Activated CD4-positive, CD25-positive, alpha-beta regulatory T cell (primary cell): ENCODE measurements at places on chromosomes 7 and 10.

DNA sequence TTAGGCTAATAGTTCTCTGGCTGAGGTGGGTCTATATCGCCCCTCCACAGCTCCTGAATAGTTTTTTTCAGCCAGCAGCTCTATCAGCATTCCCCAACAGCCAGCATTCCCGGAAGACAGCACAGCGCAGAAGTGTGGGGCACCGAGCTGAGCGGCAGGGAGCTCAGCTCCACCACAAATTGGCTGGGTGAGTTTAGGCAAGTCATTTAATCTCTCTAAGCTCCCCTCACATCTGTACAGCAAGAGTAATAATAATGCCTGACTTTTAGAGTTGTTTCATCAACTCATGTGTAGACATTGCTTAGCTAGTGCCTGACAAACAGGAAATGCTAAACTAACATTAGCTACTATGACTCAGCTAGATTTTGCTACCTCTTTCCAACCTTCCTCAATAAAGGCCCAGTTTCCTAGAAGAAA lies 247.9 kb upstream of the PTN start:
- no peak for DNase-seq

DNA sequence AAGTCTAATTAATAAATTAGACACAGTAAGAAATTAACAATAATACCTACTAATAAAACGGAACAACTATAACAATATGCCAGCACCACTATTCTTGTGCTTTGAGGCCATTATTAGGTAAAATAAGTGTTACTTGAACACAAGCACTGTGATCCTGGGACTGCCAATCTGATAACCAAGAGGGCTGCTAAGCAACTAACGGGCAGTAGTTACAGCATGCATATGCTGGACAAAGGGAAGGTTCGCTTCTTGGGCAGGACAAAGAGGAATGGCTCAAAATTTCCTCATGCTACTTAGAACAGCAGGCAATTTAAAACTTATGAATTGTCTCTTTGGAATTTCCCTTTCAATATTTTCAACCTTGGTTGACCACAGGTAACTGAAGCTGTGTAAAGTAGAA lies 718.6 kb downstream of the SORCS3 start:
- DNase-seq, result no peak

DNA sequence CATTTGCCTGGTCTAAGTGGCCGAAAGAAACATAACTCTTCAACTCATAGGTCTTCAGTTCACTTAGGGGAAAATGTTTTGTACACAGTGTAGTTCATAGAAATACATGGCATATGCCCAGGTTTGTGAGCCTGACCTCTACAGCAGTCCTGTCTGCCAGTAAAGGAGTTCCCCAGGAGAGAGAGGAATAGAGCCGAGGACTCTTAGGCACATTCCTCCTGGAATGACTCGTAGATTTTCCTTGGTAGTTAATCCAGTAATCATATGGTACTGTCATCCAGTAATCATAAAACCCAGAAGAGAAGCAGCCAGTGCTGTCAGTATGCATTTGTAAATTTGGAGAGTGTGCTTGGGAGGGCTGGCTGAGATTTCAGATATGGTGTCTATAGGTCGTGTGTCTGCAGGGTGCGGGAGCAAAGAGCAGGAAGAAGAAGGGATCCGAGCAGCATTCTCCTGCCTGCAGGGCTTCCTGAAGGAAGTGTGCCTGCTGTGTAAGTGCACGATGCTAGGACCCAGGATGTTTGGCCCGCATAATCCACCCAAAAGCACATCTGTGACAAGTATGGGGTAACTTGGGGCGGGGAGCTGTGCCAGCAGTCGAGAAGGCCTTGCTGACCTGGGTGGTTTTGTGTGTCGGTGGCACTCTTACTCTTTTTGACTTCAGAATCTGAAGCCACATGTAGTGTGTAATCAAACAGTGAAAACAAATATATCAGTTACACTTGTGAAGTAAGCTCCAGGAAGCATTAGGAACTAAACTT lies 13.9 kb downstream of the EIF4H start:
- DNase-seq, result no peak

- no peak for DNase-seq
These were observed 157.1 kb downstream of the PIP4K2A start for GRCh38 chr10:22557321-22557720.

DNA sequence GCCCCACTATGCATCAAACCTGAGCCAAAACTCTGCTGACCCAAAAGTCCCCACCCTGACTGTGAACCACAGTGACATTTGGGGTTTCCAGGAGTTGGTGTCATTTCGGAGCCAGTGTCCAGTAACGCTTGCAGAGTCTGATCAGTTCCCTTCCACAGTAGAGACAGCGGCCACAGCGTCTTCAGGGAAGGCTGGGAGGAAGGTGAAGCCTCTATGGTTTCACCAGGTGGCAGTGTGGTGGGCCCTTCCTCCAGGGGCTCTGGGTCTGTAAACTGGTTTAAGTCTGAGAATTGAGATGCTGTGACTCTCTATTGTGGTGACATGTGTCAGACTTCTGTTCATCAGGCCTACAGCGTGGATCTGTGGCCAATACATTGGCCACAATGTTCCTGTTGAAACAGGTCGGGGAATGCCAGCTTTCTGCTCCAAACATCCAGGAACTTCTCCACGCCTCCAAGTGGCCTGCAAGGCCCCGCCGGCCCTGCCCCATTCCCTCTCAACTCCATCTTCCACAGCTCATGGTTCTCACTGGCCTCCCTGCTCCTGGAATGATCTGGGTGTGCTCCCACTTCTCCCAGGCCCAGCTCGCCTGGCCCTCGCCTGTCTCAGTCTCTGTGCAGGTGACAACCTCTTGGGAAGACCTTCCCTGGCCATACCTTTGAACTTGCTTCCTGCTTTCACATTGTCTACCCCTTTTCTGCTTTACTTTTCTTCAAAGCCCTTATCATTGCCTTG lies 124.5 kb upstream of the FAM20C start:
- DNase-seq, result no peak

GRCh38 chr7:106817098-106817497 lies 48.0 kb upstream of the PIK3CG start:
- no peak for DNase-seq

GRCh38 chr10:22690158-22690557 lies 24.2 kb downstream of the PIP4K2A start:
- no peak for DNase-seq

GRCh38 chr7:80445351-80445750 lies 66.5 kb downstream of the GNAT3 start:
- no peak for DNase-seq

- DNase-seq, result no peak
These were observed 255.1 kb upstream of the PPP2R2D start for GRCh38 chr10:131645756-131646155.

DNA sequence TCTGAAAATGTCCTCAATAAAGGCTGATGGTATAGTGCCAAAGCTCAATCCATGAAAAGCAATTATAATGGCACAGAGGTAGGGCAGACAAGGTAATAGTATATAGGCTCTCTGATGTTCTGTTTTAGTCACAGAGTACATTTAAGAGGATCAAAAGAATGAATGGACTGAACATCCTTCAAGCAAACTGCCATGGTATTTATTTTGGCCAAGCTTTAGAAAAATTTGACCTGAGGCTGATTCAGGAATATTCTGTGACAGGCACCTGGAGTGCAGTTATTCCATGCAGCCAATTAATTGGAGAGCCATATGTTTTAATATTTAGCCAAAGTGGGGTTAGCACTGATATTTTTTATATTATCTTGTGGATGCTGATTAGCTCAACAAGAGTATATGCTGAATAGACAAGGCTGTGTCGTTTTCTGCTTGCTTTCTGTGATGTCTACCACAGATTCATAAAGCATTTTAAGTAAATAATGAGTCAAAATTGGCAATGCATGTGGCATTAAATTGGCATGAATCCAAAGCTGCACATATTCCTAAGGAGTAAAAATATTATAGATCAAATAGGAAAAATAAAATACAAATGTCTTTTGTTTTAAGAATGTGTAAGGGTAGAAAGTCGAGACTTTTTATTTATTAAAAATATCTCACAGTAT lies 177.4 kb downstream of the PCLO start:
- DNase-seq, result no peak

DNA sequence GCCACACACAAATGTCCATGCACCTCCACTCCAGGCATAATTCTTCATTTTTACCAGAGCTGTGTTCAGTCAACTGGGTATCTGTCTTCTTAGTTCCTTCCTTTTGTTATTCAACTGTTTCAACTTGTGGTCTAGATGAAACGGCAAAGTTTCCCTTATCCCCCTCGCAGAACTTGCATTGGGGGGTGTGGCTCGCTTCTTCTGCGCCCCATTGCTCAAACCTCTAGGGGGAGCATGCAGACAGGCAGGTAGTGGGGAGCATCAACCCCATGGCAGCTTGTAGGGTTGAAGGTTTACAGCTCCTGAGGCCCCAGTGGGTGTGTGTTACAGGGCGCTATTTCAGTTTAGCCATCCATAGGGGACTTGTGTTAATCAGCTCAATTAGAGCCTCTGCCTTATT lies 38.3 kb upstream of the COBL start:
- DNase-seq, result no peak

DNA sequence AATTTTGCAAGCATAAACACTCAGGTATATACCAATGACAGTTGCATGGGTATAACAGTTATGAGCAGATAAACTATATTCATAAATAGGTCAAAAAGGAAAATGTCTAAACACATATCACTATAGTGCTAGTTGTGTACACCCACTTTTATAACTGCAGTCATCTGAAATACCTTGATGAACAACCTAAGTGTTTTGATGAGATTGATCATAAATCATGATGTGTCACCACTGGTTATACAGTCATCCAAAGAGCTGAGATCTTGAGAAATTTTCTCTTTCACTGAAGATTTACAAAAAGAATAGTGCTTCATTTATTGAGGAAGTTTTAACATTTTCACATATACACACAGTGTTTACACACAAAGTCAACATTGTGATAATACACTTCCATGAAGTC lies 78.6 kb upstream of the SLC25A13 start:
- no peak for DNase-seq

- DNase-seq, result no peak
These were observed 302.7 kb downstream of the RPS24 start for GRCh38 chr10:78336402-78336791.

GRCh38 chr10:47297866-47298540 lies 2.0 kb upstream of the GDF10 start:
- DNase-seq, result no peak

DNA sequence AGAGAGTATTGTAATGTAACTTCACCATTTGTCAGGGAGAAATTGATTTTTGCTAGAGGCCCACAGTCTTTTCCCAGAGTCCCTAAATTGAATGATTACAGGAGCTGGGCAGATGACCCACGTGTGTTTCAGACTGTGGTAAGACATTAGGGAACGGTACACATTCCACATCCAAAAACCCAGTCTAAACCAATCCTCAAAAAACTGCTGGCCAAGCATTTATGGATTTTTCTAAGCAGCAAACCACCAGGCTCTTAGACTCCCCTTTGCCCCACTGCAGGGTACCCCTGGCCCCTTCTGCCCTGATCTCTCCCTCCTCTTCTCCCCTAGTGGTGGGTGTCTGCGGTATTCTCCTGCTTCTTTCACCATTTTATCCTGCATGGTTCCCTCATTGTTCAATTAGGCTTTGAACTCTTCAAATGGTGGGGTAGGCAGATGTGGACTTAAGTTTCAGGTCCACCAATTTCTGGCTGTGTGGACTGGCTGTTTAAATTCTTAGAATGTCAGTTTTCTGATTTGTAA lies 135.5 kb upstream of the SORCS3 start:
- DNase-seq, result no peak

- no peak for DNase-seq
These were observed 19.0 kb upstream of the HSPB1 start for GRCh38 chr7:76283254-76284159.

DNA sequence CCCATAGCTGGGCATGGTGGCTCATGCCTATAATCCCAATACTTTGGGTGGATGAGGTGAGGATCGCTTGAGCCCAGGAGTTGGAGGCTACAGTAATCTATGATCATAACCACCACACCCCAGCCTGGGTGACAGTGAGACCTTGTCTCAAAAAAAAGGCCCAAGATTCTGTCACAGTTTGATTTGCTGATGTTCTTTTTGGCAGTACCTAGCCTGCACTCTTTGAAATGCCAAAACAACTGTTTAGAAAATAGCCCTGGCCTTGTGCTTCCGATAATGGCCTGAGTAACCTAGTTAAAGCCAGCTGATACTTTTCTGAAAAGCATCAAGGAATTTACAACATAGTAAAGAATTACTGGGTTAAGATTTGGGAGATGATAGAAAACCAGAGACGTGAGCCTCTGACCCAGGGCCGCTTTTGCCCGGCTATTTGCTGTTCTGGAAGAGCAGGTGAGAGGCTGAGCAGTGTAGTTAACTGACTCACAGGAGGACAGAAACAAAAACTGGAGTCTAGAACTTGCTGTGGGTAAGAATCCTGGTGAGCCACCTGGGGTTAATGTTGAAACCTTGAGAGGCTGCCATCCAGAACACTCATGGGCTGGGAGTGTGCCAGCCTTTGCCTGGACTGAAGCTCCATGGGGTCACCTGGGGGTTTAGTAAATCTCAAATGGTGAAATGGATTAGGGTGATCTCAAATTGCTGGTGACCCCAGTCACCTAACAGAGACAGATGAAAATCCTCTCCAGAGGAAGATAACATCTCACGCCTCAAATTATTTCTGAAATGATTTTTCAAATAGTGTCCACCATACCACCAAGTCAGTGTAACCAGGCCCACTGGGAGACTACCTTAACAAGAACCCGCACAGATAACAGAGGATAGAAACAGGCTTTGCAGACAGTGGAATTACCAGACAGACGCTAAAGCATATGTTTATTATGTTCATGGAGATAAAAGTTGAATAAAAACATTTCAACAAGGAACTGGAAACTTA lies 51.8 kb downstream of the GALNT11 start:
- DNase-seq, result no peak

DNA sequence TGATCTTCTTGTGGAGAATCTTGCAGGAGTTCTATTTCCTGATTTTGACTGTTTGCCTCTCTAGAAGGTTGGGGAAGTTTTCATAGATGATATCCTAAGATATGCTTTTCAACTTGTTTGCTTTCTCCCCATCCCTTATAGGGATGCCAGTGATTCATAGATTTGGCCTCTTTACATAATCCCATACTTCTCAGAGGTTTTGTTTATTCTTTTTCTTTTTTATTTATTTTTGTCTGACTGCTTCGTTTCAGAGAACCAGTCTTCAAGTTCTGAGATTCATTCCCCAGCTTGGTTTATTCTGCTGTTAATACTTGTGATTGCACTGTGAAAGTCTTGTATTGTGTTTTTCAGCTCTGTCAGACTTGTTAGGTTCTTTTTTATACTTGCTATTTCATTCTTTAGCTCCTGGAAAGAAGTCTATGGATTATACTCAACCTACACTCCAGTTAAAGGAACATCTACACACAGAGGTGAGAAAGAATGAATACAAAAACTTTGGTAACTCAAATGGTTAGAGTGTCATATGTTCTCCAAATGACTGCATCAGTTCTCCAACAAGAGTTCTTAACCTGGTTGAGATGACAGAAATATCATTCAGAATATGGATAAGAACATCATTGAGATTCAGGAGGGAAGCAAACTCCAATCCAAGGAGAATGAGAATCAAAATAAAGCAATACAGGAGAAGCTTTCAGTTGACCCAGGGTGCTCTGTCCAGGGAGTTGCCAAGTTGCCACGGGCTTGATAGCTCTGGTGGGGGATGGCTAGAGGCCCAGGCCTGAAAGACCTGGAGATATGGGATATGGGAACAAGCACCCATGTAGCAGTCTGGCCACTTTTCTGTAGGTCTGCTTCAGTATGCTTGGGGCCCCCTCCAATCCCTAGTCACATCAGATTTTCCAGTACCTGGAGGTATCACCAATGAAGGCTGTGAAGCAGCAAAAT lies 150.3 kb downstream of the AHR start:
- DNase-seq, result no peak
